ENCODE measurements at places on chromosomes 4 and X.

DNA sequence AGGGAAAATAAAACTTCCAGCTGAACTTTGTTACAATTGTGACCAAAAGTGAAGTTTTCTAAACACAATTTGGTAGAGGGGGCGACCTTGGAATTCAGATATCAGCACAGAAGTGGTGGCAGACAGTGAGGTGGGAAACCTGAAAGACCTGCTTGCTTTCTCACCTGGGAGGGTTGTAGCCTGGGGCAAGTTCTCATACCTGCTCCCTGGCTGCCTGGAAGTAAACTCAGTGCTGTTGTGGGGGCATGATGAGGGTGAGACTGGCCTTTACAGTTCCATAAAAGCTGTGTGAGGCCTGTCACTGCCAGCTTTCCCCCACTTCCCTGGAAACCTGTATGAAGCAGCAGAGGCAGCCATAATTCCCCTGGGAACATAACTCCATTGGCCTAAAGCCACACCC lies 1180.2 kb downstream of the FAM133A start:
- DNase-seq: no peak

- DNase-seq: no peak
Observed at GRCh38 chr4:95540227-95540626, 8.5 kb downstream of the UNC5C start.

DNA sequence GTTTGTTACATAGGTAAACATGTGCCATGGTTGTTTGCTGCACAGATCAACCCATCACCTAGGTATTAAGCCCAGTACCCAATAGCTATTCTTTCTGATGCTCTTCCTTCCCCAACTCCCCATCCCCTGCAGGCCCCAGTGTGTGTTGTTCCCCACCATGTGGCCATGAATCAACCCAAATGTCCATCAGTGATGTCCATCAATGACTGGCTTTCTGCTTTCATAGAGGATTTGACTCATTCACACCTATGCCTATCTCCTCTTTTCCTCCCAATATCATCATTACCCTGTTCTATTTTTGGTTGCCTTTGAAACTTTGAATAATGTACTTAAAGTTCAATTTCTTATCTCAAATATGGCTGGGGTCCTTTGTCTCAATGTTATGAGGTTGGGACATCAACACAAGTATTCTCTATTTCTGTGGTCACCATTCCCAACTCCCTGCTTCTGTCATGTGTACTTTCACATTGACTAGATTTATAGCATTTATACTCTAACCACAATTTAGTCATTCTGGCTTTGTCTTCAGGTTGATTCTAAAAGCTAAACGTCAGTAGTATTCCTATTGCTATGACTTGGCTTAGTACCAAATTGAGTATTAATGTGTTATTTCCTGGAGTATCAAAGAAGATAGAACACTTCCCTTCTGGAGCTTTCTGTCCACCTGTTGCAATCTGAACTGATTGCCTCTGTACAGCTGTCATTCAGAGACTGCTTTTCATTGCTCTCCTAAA lies 107.2 kb downstream of the TAB3 start:
- no peak for DNase-seq

DNA sequence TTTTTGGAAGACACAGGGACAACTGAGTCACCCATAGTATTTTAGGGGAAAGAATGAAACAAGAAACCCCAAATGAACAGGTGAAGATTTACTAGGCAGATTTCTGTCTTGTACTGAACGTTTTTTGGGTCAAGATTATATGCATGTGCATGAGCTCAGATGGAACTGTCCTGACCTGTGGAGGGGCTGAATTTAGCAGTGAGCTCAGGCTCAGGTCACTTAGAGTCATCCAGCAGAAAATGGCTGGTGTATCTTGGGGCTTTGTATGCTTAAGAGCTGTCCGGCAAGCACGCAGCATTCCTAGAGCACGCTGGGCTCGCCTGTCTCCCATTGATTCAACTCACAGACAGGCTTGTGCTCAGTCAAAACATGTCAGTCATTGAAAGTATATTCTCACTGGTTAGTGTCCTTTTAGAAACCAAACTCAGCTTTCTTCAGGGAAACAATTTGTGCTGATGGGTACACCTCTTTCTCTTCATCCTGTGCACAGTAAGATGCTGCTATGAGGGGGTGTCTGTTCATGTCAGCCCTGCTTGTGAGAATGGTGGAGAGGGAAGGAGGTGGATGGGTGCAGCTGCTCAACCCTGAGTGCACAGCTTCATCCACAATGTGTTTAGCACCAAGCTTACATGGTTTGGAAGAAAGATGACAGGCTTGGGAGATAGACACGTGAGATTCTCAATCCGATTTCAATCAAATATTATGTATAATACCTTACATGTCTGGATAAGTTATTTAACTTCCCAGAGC lies 47.5 kb upstream of the PDLIM3 start:
- DNase-seq: no peak

DNA sequence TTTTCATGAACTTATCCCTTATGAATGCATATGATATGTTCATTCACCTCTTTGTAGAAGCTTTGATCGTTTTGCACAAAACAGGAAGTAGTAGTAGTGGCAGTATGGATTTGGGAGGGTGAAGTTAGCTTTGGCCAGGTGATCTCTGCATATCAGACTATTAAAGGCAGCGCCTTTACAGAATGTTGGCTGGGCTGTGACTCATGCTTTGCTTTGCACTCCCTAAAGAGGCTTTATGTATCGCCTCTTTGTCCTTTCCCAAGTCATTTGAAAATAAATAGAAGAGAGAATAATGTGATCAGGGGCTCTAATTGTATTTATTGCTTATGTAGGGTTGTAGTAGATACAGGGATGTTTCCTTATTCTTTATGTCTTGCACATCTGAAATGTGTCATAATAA lies 50.4 kb downstream of the SHROOM3 start:
- no peak for DNase-seq

- no peak for DNase-seq
Observed at GRCh38 chr4:3248811-3249661, at the start of gene MSANTD1. TSS of gene MSANTD1 (plus strand) at chr4:3249159. CDS start at chr4:3249223, 64 bp downstream.
